ENCODE measurements at places on chromosomes 6 and 20.

DNA sequence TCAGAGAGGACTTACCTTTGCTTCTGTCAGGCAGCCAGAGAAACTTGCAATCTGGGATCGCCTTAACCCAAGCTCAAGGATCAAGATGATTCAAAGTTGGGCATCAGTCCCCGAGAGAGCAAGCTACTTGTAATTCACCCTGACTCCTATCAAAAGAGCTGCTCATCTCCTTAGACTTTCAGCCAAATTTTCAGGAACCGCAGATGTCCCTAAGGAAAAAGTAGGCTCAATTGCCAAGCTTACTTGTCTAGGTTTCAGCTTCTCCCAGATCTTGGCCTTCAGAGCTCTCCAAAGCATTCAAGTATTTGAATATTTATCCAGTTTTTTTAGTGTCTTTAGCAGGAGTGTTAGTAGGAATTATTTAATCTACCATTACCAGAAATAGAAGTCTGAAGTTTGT, 434.1 kb upstream of the MMS22L start:
- no peak for DNase-seq

DNA sequence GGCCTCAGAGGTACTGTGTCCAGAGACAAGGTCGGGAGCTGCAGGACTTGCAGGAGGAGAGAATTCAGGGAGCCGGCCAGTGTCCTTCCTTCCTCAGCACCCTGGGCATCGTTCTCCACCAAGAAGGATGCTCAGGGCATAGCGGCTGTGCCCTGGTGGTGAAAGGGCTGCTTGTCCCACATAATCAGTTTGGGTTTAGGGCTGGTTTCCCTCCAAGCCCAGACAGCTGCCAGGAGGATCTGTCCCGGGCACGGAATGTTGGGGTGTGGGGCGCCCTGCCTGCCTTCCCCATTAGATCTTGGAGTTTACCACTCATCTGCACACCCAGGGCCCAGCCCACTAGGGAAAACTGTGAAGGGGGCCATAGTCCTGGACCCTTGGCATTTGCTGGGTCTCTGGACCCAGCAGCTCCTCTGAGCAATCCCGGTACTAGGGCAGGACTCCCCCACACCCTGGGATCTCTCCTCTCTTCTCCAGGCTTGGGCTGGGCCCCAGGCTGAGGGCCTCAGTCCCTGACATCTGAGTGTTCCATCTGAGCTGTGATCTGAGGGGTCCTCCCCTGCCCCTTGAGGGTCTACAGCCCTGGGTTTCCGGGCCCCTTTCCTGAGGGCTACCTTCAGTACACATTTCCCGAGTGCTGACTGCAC, 18.6 kb upstream of the SPDEF start:
- DNase-seq, result no peak

GRCh38 chr20:4434681-4435080, 287.0 kb upstream of the PRND start:
- DNase-seq, result no peak

GRCh38 chr20:5933802-5934436, 16.4 kb downstream of the TRMT6 start:
- DNase-seq, result no peak

DNA sequence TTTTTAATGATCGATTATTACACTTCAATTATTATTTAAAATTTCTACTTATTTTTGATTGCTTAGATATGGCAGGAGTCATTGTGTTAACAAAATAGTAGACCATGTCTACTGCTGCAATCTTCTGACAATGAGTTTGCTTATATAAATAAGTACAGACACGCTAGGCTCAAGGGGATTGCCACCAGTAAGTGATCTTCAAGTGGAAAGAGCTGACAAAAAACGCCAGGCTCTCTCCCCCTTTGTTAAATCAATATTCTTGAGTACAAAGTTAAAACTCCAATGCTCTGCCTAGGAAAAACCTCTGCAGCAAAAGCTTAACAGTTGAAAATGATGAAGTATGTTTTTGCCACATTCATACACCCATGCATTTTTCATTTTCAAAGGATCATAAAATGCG, 738.1 kb downstream of the HDGFL1 start:
- no peak for DNase-seq

- DNase-seq, result no peak
Measured at GRCh38 chr20:43057317-43057716, 132.4 kb downstream of the PTPRT start.

DNA sequence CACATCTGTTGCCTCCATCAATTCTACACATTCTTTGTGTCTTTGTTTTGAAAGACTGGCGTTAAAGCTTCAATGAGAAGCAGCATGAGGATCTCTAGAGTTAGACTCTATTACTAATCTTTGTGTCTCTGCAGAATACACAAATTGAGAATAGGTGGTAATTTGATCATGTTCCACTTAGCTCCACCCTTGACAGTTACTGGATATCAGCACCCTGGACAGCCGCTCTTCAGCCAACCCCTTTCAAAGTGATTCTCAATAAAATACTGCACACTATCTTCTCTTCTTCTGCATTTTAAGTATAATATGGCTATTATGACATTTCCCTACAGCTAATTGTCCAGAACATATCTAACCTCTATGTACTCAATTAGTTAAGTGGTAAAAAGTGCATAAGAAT, 54.3 kb upstream of the CNR1 start:
- no peak for DNase-seq

- no peak for DNase-seq
Measured at GRCh38 chr20:2093159-2093781, 8.4 kb upstream of the STK35 start.

DNA sequence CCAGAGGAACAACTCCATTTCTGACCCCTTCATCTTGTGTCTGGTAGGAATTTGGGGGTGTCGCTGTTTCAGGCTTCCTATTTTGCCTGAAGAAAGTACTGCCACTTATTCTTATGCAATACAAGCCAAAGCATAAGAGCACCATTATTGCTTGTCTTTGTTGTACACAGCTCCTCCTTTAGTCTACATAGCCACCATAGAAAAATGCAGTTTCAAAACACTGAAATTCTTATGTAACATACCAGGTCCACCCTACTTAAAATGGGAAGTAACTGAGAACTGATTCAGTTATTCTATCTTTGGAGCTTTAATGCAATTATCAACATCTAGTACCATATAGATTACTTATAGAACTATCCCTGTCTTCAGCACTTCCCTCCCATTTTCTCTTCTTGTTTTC, 255.5 kb downstream of the ARHGAP18 start:
- DNase-seq, result no peak

DNA sequence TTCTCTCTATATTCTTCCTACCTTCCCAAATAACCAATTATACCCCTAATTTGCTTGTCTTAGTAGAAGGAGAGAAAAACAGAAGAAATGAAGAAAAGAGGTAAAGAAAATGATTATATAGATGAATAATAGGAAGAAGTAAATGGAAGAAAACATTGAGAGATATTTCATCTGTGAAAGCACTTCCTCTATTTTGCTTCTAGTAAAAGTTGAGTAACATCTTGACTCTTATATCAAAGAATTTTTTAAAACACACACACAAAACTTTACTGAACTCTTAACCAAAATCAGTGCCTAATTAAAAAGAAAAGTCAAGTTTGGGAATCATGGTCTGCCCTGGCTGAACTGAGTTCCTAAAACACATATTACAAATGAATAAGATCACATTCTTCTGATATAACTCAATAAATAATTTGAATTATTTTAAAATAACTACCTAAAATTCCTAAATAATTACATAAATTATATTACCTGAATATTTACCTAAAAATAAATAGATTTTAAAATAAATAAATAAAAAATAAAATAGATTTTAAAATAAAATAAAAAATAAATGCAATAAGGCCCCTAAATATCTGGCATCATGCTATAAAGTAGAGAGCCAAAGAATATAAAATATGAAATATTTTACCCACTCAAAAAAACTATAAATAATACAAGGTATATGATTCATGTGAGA, 8.8 kb downstream of the SLC17A2 start:
- no peak for DNase-seq

- no peak for DNase-seq
Measured at GRCh38 chr6:141097471-141097870, 1035.3 kb upstream of the GJE1 start.

DNA sequence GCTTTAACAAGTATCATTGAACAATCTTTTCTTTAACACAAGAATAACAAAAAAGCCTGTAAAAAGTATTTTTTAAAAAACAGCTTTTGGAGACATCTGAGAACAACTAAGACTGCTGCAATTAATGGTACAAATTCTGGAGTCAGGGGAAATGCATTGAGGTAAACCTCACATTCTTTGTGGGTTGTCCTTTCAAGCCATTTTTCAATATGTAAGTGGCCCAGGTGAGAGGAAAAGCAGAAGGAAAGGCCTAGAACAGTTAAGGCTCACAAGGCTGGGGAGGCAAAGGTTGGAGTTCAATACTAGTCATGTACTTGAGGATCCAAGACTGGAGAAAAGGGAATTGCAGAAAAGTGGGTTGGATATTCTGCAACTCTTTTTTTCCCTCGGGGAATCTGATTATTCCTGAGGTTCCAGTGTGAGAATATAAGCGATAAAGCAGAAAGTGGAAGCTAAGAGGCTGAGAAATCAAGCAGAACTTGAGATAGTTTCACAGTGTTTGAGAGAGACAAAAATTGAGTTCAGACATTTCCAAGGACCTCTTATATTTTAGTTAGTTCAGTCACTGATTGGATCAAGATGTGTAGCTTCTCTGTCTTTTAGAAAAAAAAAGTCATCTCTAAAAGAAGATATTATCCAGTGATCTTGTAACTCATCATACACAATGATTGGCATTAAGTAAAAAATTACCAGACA, 25.0 kb upstream of the TXLNB start:
- DNase-seq, result no peak

DNA sequence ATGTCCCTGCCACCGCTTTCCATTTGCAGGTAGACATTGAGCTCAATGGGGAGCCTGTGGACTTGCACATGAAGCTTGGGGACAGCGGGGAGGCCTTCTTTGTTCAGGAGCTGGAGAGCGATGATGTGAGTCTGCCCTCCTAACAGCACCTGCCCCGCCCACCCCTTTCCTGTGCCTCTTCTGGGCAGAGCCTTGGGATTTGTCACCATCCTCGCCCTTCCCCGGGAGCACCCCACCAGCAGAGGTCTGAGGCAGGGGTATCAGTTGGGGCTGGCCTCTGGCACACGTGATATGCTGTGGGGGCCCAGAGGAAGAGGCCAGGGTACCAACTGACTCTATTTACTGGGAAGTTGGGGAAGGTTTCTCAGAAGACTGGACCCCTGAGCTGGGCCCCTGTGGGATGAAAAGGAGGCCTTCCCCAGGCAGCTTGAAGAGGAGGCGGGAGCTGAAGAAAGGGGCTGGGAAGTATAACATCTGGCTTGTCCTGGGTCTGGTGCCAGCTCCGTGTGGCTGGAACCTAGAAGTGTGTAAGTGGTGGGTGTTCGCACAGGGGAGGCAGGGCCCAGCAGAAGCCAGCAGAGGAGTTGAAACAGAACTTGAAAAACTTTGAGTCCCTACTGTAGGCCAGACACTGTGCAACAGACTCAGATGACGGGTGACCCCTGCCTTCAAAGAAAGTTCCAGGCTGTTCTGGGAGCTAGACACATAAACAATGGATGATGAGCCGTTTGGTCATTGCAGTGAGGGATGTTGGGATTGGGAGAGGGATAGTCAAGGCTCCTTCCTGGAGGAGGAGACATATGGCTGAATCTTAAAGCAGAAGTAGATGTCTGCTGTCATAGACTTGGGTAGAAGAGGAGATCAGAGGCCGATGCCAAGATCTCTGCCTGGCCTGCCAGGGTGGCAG, 7.2 kb downstream of the LPIN3 start:
- DNase-seq, result no peak

- DNase-seq, result no peak
Measured at GRCh38 chr6:106617302-106617701, 12.0 kb downstream of the RTN4IP1 start.

GRCh38 chr20:24670981-24671380, 201.6 kb downstream of the SYNDIG1 start:
- no peak for DNase-seq

- no peak for DNase-seq
Measured at GRCh38 chr20:53901064-53901463, 169.3 kb downstream of the BCAS1 start.

- no peak for DNase-seq
Measured at GRCh38 chr20:17642404-17643269, 39.4 kb downstream of the RRBP1 start.

- peak; percentile 65 for DNase-seq
Measured at GRCh38 chr20:13261460-13262301, 40.6 kb downstream of the ISM1 start.

DNA sequence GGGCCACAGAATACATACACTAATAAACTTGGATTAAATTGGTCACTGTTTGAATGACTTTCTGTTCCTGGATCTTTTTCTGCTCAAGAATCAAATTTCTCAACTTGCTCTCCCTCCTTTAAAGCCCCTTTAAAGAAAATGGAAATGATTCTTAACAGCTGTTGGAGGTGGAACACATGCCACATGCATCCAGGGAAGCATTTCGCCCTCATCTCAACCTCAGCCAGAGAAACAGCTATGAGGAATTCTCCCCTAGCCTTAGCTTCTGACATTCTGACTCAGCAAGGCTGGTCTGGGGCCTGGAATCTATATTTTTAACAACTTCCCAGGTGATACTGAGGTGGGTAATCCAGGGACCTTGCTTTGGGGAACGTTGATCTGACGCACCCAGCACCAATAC, 263.4 kb upstream of the ECI2 start:
- DNase-seq, result no peak

- no peak for DNase-seq
Measured at GRCh38 chr6:125926711-125927110, 29.9 kb upstream of the HINT3 start.

DNA sequence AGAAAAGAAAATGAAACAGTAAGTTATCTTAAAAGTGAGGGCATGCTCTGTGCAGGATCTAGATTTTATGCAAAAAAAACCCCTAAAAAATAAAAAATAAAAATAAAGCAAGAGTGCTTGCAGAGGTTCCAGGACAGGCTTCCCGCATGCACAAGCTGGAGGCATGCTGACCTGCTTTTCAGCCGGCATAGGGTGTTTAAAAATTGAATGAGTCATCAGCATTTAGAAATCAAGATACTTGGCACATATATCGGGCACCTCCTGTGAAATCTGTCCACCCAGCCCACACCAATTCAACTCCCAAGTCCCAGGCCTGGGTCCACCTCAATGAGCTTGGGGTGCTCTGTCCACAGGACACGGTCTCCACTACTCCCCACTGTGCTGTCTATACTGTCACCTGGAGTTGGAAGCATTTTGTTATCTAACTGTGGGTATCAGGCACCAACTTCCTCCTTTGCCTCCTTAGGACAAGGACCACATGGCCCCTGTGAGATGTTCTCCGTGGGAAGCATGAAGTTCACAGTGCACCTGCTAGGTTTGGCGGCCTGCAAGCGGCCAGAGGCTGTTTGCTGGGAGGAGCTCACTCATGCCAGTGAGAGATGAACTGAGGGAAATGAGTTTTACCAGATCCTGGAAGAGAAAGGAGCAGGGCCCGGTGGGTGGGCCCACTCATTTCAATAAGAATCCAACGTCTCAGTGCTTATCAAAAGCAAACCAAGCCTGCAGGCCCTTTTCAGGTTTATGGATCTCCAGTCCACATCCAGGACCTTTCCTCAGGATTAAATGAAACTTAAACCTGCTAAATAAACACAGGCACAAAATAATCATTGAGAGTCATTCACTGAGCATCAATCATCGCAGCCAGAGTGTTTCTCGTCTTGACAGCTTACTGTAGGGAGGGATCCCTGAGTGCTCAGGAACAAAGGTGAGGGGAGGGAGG, 121.1 kb downstream of the FOXA2 start:
- DNase-seq, result no peak
